ENCODE measurements at places on chromosomes 6 and 20.

GRCh38 chr20:36271639-36272546 is 34.2 kb upstream of the DLGAP4 start:
- DNase-seq: no peak

GRCh38 chr20:34708621-34709043 is 4.5 kb downstream of the TP53INP2 start:
- DNase-seq: peak; percentile 33

GRCh38 chr6:7148100-7148822 is 40.5 kb downstream of the RREB1 start:
- peak; percentile 90 for DNase-seq

DNA sequence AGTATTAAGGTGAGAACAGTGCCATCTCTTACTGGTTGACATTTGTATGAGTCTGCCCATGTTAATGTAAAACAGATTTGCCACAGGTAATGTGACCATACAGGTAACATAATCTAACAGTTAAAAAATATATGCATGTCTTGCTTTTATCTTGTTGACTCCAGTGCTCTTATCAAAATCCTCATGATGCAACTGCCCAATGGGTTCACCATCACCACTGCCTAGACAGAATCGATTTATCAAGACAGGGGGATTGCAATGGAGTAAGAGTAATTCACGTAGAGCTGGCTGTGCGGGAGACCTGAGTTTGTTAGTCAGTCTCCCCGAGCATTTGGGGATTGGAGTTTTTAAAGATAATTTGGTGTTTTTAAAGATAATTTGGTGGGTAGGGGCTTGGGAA is 19.2 kb downstream of the SNX9 start:
- no peak for DNase-seq

GRCh38 chr6:14656078-14656521 is 538.5 kb downstream of the CD83 start:
- no peak for DNase-seq

GRCh38 chr20:45115386-45115774 is 406 bp upstream of the WFDC5 start:
- DNase-seq: no peak

- no peak for DNase-seq
These were observed 24.5 kb downstream of the KIF3B start for GRCh38 chr20:32301719-32302506.

GRCh38 chr20:51253280-51253679 is 230.4 kb upstream of the KCNG1 start:
- no peak for DNase-seq

- no peak for DNase-seq
These were observed 336.6 kb downstream of the PACRG start for GRCh38 chr6:163064397-163064796.

All from inflammatory macrophage treated with lipopolysaccharide for 1 hour (primary cell).